ENCODE measurements at places on chromosomes 1 and 21.
A peak's percentile ranks its signal among the peaks of the same experiment; 100 is the strongest.

- DNase-seq: no peak
Measured at GRCh38 chr1:162200096-162200847, 130.8 kb downstream of the NOS1AP start.

DNA sequence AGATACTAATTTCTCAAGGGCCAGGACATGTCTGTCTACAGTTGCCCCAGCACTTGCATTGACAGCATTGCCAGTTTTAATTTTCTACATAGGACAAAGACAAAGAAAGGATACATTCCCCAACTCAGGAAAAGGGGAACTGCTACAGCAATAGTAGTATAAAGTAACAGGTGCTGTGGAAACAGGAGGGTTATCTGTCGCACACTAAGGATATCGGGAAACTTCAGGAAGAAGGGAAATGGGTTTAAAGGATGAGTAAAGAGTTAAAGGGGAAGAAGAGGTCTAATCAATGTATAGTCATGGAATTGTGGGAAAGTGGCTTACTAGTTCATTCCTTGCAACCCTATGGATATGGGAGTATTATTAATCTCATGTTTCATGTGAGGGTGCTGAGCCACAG lies 16.2 kb downstream of the SYNC start:
- DNase-seq: no peak

DNA sequence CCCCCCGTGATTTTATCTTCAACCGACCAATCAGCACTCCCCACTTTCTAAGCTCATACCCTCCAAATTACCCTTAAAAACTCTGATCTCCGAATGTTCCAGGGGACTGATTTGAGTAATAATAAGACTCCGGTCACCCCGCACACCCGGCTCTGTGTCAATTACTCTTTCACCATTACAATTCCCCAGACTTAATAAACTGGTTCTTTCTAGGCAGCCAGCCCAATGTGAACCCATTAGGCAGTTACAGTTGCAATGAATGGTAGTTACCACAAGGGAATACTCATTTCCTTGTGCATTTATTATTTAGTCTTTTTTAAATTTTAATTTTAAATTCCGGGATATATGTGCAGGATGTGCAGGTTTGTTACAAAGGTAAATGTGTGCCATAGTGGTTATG lies 177.9 kb downstream of the HFM1 start:
- no peak for DNase-seq

DNA sequence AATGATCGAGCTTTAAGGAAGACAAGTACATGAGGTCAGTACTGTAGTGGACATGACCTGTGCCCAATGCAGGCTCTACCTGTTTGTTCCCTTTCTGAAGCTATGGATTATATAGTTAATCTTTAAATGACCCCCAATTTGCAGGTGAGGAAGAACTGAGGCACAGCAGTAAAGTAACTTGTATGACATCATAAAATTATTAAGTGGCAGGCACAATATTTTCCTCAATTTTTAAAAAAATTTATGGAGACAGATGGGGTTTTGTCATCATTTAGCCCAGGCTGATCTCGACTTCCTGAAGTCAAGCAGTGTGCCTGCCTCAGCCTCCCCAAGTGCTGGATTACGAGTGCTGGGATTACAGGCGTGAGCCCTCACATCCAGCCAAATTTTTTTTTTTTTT lies 3.6 kb upstream of the GATAD2B start:
- no peak for DNase-seq

GRCh38 chr1:193417945-193418744 lies 231.7 kb upstream of the B3GALT2 start:
- no peak for DNase-seq

DNA sequence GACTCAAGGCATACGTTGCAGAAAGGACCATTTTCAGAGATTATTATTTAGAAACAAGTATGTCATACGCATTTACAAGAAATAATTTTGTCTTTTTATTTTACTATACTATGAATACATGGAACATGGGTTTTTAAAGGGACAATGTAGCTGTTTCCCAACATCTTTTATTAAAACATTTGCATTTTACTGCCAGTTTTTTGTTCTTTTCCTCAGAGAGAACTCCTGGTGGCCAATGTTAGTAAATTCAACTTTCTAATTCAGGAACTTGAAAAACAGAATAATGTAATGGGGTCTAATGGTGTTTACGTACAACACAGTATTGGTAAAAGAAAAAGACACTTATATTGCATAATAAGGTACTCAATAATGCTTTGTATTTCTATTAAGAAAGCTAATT lies 14.9 kb downstream of the PRDM2 start:
- no peak for DNase-seq

DNA sequence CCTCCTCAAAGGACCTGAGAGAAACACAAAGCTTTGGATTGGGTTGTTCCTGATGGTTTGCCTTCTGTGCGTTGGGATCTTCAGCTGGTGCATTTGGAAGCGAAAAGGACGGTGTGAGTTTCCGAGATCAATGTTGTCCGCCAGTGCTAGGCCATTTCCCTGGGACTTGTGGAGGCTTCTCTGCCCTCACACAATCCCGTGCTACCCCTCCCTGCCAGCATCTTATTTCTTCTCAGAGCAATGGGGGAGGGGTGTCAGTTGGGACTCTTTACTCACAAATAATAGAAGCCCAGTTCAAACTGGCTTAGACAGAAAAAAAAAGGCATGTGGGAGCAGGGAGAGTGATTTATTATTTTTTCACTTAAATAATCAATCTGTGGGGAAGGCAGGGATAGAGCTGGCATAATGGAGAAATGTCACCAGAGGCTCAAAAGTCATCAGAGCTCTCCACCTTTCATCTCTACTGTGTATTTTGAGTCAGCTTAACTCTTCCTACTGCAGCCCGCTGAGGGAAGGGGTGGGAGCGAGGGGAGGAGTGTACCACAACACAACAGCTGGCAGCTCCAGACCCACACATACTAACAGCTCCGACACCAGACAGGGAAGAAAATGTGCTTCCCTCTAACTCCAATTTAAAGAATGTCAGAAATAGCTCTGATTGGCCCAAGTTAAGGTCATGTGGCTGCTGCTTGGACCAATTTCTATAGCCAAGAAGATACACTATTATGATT lies 22.4 kb downstream of the LY9 start:
- DNase-seq: no peak

- peak; percentile 79 for DNase-seq
Measured at GRCh38 chr21:43810505-43811261, 21.3 kb downstream of the RRP1 start.

DNA sequence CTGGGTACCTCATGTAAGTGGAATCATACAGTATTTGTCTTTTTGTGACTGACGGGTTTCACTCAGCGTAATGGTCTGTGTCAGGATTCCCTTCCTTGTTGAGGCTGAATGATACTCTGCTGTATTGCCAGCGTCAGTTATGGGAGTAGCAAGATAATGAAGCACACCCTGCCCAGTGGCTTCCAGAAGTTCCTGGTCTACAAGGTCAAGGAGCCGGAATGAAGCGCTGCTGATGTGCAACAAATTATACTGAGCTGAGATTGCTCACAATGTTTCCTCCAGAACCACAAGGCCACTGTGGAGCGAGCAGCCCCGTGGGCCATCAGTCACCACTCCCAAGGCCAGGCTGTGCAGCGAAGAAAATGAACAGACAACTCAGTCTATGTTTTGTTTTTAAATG lies 24.0 kb upstream of the TDRD10 start:
- DNase-seq: no peak

- DNase-seq: no peak
Measured at GRCh38 chr1:111719674-111720132, 19.5 kb downstream of the INKA2 start.

DNA sequence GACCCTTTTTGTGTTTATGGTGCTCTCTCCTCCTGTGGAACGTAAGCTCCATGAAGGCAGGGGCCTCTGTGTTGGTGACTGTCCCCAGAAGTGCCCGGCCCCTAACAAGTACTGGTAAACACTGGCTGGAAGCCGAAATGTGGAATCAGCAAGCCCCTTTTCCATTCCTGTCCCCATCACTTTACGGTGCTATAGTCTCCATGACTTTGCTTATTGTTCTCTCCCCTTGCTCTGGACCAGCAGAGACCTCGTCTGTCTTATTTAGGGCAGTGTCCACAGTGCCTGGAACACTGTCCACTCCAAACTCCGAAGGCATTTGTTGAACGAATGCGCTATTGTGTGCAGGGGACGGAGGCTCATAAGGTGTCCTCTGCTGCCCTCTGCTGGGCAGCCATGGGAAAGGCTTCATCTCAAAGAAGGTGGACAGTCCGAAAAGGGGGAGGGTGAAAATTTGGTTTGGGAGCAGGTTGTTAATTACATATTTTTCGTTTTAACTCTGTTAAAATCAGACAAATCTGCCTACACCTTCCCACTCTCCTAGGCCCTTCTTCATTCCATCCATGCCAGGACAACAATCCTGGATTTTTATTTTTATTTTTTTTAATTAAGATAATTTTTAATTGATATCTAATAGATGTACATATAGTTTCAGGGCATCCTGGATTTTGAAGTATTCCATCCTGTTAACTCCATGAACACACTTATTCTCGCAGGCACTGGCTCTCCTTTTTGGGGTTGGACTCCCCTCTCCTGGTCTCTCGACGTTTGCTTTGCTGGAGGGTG lies 115.6 kb downstream of the PGBD5 start:
- DNase-seq: peak; percentile 40

GRCh38 chr1:101008229-101008834 lies 17.3 kb downstream of the DPH5 start:
- no peak for DNase-seq

GRCh38 chr1:25651824-25652741 lies 35.5 kb downstream of the MAN1C1 start:
- no peak for DNase-seq

DNA sequence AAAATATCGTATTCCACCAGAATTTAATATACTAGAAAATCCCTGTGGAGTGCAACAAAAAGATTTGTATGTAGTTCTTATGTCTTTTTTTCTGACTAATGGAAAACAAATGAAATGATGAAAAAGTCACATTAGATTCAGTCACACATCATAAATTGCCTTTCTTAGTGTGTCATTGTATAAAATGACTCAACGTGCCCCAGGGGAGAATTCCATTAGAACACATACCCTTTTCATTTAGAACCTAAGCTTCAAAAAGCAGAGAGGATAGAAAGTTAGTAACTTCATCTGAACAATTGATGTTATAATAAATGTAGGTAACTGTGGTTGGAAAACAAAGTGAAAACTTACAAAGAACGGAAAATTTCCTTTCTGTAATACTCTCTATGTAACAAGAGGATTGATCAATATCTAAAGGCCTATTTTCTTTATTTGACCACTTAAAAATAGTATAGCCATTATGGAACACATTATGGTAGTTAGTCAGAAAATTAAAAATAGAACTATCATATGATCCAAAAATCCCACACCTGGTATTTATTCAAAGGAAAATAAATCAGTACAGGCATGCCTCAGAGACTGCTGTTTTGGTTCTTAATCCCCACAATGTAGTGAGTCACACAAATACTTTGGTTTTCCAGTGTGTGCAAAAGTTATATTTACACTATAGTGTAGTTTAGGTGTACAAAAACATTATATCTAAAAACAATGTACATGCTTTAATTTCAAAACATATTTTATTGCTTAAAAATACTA lies 1016.1 kb downstream of the KCNT2 start:
- no peak for DNase-seq

GRCh38 chr1:67407498-67407897 lies 22.7 kb downstream of the SERBP1 start:
- DNase-seq: no peak

DNA sequence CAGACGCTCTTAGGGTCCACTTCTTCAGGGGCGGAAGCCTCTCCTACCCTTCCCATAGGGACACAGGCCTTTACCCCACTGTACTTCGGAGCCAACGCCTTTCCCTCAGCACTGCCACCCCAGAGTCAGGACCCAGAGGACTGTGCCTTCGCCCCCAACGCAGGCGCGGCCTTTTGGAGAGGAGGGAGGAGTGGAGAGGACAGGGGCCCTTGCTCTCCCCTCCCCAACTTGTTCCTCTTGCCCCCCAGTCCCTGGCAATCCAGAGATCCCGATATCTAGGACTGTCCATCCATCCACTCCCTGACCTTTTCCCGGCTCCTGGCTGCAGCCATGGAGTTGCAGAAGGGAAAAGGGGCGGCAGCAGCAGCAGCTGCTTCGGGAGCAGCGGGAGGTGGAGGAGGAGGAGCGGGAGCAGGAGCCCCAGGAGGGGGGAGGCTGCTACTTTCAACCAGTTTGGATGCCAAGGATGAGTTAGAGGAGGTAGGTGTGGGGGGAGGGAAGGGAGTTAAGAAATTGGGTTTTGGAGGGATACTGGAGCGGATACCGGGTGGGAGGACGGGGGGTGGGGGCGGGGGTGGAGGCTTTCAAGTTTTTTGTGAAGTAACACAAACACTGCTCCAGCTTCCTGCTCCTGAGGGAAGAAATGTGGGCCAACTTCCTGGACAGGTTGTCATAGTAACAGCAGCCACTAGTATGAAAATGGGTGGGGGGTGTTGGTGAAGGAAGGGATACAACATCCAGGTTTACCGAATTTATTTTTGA lies 636 bp downstream of the INTS3 start:
- DNase-seq: peak; percentile 5

DNA sequence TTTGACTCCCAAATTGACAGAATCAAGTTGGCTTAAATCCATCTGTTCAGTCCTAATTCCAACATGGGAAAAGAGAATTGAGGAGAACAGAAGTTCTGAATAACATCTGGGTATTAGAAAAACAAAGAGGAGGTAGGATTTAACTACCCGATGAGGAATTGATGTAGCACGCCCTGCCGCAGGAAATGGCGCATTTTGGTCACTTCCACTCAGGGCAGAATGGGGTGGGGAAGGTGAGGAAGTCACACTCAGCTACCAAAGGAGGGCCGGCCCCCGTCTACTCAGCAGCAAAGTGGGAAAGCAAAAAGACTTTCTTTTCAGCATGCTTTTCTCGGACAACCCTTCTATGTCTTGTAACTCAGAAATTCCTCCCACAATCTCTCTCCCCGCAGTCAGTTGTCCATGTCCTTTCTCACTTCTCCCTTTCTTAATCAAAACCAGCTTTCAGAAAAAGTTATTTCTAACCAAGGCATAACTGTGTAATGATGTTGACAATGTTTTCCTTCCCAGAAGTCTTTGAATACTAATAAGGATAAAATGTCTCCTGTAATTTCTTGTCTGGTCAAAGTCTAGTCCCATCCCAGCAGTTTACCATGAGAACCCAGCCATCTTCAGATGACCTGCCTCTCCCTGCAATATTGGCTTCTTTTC lies 60.5 kb upstream of the SIPA1L2 start:
- no peak for DNase-seq

DNA sequence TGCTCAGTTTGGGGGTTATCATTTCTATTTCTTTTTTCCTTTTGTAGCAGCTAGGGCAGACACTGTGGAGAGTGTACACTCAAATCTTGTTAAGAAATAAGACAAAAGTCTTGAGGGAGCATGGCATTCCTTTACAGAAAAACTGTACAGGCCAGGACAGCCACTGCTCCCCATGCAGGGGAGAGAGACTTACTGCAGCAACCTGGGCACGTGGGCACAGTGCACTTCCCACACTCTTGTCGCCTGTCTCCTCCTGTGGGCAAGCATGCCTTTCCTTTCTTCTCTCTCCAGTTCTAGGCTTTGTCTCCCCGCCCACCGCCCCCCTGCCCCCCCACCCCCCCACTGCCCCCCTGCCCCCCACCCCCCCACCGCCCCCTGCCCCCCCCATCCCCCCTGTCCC lies 51.9 kb downstream of the PHC2 start:
- no peak for DNase-seq

- no peak for DNase-seq
Measured at GRCh38 chr21:42964546-42965210, 9.7 kb upstream of the PKNOX1 start.
